Fibroblast of the aortic adventitia (primary cell): ENCODE measurements at places on chromosomes 6 and 20. TPM values are rescaled to one million over a fixed set of nuclear protein-coding genes. Genes with fewer than 3 reads are reported as not detected.

- no peak for DNase-seq
These were observed 36.5 kb downstream of the ANGPT4 start for GRCh38 chr20:879626-880025.

- no peak for DNase-seq
These were observed 1.5 kb downstream of the DLGAP4 start for GRCh38 chr20:36307412-36308325.

DNA sequence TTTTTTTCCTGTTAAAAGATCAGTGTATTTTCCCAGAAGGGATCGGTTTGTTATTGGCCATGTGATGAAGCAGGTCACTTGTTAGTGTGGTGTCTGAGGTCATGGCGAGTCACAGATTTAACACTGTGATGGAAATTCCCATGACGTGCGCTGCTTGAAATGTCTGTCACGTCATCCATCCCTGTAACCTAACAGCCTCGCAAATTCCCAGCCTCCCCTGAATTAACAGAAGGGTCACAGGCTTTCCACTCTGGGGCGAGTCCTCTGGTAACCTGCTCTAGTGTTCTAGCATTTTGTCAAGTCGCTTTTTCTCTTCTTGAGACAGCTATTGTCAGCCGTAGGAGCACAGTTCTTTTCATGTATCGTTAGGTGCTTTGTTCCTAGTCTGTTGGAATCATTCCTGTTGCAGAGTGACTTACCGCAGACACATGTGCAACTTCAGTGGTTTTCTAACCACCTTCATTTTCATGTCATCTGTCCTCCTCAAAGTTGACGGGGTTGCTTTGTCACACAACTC is 137.2 kb downstream of the MAP3K4 start:
- no peak for DNase-seq

Gene CPNE5
- 0.16 and 0.18 TPM in 2 replicates for total RNA-seq

Gene OPRM1
- not detected in 2 replicates for total RNA-seq

GRCh38 chr20:23005776-23006175 is 29.3 kb upstream of the SSTR4 start:
- DNase-seq = peak; percentile 12

GRCh38 chr20:18048176-18048575 is 9.5 kb downstream of the OVOL2 start:
- DNase-seq = no peak

Gene CHRNA4
- total RNA-seq = not detected in 2 replicates

Gene SUMO4
- 3.8 TPM in 1 of 2 replicates, not detected in the other for total RNA-seq

DNA sequence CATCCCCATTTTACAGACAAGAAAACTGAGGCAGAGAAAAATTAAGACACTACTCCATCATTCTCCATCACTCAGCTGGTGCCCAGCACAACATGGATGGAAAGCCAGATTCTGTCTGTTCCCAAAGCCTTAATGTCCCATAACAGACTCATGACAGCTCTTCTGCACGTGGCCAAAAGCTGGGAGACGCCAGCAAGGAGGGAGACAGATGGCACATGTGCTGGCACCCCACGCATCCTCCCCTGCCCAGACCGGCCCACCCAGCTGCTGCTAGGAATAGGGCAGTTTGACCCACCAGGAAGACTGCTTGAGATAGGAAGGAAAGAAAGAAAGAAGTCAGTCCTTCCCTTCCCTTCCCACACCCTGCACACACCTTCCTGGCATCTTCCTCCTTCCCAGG is 96.3 kb downstream of the PREX1 start:
- DNase-seq = no peak

- no peak for DNase-seq
These were observed 112.5 kb downstream of the IPCEF1 start for GRCh38 chr6:154243793-154244750.

GRCh38 chr6:129608886-129609537 is 101.0 kb downstream of the ARHGAP18 start:
- no peak for DNase-seq

DNA sequence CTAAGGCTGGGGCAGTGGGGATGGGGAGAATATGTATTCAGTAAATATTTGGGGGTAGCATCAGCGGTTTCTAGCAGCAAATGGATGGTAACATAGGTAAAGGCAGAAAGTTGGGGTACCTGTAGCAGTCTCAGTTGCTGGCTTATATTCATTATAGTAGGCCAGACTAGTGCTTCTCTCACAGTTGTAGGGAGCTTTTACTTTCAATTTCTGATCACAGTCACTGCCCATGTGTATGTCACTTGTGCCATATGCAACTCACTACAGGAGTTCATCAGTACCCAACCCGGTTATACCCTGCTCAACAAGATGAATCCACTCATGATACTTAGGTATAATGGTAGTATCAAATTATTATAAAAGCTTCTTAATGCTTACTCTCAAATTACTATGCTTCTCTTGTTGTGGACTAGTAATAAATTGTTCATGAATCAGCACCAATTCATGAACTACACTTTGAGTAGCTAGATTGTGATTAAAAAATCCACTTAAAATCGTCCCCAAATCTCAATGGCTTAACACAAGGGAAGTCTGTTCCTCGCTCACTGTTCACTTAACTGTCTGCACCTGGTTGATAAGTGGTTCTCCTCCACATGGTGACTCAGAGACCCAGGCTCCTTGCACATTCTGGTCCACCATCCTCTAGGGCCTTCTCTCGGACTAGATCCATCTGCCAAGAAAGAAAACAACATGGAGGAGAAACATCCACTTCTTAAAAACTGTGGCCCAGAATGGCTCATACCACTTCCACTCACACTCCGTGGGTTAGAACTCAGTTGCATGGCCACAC is 31.3 kb upstream of the MYLIP start:
- DNase-seq = no peak

DNA sequence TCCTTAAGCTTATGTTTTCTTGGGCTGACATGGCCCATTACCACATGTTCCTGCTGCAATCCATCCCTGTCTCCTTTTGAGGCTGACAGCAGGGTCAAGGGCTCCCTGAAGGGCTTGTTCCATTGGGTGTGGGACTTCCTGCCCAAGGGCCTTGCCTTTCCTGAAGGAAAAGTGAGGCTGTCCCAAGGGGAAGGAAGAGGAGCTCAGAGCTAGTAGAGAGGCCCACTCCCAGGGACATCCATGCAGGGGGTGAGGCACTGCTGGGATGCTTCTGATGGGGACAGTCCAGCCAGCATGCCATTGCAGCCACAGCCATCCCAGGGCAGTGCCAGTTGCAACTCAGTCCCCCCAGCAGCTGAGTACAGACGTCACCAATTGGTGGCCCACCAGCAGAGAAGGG is 138.4 kb upstream of the FOXA2 start:
- DNase-seq = no peak

DNA sequence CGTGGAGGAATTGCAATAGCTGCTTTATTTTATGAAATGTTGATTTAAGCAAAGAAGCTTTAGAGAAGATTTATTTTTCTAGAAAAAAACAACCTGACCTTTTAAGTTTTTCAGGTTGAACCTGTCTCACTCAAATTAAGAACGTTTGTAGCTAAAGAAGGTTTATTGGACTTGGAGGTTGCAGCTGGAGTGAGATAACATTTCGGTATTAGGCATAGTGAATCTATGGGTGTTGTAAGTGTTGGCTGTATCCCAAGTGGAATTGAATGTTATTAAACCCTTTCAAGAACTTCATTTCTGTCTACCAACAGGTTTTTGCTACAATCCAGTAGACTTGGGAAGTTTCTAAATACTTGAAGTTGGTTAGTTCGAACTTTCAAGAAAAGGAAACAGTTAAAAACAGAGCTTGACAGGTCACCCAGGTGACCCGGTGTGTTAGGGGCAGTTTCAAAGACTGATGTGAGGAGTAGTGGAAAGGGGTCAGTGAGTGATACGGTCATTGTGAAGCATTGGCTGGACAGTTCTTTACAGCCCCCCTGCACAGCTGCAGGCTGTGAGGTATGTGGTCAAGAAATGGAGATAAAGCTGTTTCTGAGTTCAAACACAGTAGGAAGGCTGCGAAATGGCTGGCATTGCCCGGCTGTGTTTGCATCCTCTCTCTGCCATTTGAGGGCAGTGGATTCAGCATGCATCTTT is 2.4 kb upstream of the TBCC start:
- DNase-seq = peak; percentile 44

Gene IP6K3
- total RNA-seq = not detected in 2 replicates

GRCh38 chr20:46137816-46138215 is 19.7 kb downstream of the CD40 start:
- no peak for DNase-seq

DNA sequence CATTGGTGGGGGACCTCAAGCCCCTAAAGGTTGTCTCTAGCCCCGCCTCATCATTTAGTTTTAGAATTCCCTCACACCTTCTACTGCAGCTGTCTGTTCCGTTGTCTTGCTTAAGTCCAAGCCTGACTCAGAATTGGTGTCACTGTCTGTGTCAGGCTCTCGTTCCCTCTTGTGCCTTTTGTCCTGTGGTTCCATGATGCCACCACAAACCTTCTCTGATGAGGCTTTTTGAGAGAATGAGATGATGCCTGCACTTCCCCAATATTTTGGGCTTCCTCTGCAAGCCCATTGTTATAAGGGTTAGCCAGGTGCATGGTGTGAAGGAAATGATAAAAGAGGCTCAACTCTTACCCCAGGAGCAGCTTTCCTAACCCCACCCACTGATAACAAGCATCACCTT is 8.1 kb upstream of the AKIRIN2 start:
- DNase-seq = no peak

- no peak for DNase-seq
These were observed 112.2 kb downstream of the SESN1 start for GRCh38 chr6:108982154-108983113.

DNA sequence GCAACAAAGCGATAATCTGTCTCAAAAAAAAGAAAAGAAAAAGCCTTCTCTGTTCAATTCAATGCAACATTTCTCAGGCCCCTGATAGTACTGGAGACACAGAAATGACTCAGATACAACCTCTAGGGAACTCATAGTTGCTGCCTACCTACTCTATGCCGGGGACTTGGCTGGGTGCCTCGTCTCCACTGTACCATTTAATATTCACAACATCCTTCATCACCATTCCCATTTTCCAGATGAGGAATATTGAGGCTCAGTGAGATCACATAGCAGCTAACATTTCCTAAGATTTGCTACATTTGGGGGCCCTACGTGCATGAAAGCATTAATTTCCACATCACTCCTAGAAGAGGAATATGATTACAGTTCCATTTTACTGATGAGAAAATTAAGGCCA is 7.5 kb downstream of the NOL4L start:
- DNase-seq = peak; percentile 40

Gene HLA-DOB
- total RNA-seq = 2.6 TPM in 1 of 2 replicates, not detected in the other

GRCh38 chr6:25327432-25327831 is 48.3 kb downstream of the CARMIL1 start:
- DNase-seq = no peak

Gene LINC00237
- total RNA-seq = not detected in 2 replicates

- no peak for DNase-seq
These were observed 43.9 kb upstream of the EXOC2 start for GRCh38 chr6:736657-737446.

Gene GTSF1L
- not detected in 2 replicates for total RNA-seq

GRCh38 chr6:81763051-81763450 is 10.6 kb upstream of the TENT5A start:
- DNase-seq = no peak

- DNase-seq = no peak
These were observed 64.6 kb upstream of the NOTCH4 start for GRCh38 chr6:32288426-32288825.

GRCh38 chr6:33771146-33772081 is 17.5 kb downstream of the LEMD2 start:
- peak; percentile 93 for DNase-seq

Gene CLPSL2
- total RNA-seq = not detected in 2 replicates

Gene SOX12
- 7.7 and 15.9 TPM in 2 replicates for total RNA-seq

DNA sequence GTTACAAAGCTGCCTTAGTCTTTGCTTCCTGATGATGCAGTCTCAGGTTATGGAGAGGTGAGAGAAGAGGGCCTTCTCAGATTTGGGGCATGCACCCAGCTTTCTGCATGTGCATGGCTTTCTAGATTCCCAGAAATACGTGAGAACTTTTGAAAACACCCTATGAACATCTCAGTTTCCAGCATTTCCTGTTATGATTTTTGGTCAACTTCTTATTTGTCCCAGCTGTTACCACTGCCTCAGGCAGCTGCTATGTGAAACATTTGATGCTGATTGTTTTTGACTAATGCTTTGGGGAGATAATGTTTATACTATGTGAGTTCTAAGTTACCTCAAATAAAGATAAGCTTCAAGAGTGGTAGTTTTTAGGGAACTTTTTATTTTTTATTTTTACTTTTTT is 9.5 kb upstream of the SNAP25 start:
- no peak for DNase-seq

DNA sequence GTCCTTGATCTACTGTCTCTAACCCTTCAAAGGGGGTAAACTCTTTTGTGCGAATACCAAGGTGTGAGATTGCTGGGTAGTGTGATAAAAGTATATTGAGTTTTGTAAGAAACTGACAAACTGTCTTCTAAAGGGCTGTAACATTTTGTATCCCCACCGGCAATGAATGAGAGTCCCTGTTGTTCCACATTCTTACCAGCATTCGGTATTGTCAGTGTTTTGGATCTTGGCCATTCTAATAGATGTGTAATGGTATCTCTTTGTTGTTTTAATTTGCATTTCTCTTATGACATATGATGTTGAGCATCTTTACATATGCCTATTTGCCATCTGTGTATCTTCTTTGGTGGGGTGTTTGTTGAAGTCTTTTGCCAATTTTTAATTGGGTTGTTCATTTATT is 1090.7 kb downstream of the KIF16B start:
- DNase-seq = no peak
